AG08395 (cell line): ENCODE measurements at places on chromosomes 13 and 19.

DNA sequence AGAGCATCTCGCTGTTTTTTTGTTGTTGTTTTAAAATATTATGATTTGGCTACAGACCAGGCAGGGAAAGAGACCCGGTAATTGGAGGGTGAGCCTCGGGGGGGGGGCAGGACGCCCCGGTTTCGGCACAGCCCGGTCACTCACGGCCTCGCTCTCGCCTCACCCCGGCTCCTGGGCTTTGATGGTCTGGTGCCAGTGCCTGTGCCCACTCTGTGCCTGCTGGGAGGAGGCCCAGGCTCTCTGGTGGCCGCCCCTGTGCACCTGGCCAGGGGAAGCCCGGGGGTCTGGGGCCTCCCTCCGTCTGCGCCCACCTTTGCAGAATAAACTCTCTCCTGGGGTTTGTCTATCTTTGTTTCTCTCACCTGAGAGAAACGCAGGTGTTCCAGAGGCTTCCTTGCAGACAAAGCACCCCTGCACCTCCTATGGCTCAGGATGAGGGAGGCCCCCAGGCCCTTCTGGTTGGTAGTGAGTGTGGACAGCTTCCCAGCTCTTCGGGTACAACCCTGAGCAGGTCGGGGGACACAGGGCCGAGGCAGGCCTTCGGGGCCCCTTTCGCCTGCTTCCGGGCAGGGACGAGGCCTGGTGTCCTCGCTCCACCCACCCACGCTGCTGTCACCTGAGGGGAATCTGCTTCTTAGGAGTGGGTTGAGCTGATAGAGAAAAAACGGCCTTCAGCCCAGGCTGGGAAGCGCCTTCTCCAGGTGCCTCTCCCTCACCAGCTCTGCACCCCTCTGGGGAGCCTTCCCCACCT lies 183.3 kb downstream of the KDM4B start:
- no peak for DNase-seq

DNA sequence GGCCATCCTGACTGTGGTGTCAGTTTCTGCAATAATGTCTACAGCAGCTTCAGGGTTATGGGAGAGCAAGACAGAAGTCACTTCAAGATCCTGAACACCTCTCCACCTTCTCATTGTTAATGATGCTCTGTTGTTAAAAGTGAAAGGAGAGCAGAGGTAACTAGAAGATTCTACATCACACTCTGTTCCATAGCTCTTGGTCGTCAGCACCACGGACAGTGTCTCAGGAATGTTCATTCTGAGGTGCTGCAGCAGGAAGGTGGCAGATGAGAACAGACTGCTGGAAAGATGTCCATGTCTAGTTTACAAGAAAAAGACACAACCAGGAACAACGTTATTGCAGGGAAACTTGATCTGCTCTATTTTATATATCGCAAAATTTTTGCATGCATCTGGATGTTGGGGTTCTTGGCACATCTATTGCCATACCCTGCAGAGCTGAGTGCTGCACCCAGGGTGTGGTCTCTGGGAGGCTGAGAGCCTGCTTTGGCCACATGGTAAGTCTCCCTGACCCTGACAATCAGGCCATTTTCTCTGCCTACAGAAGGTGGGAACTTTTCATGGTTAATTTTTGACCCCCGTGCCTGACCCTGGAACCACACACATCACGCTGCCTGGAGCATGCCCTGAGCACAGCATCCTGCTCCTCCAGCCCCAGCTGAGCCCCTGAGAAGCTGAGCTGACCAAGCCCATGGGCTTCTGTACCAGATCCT lies 12.7 kb downstream of the CEACAM21 start:
- DNase-seq, result peak; percentile 49

DNA sequence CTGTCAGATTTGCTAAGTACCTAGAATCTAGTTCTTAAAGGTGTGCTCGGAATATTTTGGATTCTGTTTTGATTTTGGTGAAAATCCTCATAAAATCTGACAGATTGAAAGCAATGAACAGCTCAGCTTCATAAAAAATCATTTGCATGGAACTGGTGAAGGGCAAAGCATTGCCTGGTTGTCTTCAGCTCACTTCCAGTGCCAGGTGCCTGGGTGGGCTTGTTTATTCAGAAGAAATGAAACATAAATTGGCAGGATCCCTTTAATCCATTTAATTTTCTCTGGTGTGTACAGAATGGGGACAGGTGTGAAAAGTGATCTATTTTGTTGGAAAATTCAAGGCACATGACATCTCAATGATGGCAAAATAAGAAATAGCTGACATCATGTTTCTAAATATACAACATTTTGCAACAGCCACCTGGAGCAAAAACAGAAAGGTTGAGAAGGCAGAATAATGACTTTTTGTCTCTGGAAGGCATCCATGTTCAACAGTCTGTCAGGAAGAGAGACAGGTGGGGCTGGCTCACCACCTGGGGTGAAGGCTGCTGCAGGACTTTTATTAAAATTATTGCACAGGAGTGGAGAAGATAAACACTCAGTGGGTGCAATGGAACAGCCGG lies 52.2 kb downstream of the RFC3 start:
- DNase-seq, result no peak

DNA sequence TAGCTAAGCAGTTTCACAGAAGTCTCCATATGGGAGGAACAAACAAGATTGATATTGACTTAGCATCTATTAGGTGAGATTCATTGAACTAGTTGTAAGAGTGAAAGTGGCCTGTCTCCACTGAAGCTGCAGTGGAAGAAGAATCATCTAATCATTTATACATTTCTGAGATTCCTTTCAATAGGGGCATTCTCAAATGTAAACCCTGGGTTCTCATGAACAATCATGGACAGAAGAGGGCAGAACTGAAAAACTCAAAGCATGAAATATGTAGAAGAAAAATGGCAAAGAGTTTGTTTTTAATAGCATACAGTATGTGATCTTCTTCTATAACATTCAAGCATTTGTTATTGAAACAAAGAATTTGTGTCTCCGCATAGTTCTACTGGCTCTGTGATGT lies 17.6 kb upstream of the POSTN start:
- DNase-seq, result no peak

DNA sequence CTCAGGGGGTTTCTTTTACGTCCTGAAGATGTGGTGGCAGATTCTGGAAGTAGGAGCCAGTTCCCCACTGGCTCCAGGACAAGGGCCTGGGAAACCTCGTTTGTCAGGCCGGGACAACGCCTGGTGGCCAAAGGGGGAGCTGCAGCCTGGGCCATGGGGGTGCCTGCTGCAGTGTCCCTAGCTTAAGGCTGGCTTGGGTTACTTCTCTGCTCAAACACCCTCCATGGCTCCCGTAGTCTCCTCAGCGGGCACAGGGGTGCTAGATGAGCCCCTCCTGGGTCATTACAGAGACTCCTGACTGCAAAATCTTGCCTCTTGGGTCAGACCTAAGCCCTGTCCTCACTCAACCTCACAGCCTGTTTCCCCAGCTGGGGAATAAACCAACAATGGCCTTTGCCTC lies 14.7 kb downstream of the CILP2 start:
- peak; percentile 73 for DNase-seq
